ENCODE measurements at places on chromosomes 5 and 9.

DNA sequence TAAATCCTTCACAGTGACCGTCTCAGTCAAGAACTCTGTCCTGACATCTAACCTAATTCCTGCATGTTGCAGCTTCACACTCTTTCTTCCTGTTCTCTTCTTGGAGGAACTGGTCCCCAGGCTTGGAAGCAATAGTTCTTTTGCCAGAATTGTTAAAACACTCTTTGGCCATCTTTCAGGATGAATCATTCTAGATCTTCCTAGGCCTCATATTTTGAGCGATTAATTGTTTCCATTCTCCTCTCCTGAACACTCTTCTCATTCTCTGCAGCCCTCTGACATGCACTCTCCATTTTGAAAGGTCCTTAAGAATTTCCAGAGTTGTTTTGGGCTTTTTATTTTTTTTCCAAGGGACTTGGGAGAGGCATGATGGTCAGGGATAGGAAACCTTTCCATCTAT lies 85.8 kb downstream of the FAM114A2 start:
- DNase-seq: no peak

DNA sequence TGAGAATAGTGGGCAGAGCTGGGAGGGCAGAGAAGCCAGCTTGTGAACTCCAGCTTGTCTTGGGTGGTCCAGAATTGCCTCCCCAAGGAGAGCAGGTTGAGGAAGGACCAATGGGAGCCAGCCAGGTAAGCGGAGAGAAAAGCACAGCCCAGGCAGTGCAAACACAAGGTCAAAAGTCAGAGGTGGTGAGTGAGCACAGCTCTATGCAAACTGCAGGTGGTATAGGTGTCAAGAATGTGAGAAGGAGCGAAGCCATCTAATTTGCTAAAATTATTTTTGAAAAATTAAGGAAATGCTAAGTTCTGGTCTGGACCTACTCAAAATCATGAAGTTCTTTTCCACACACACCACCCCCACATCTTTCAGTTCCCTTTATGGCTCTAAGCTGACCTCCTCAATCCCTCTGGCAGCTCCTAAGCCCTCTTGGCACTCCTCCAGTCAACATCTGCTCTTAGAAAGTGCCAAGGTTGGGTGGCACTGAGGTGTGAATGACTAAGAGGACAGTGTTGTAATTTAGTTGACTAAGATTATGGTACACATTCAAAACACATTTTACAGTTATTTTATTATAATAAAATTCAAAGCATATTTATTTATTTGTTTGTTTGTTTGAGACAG lies 6.6 kb upstream of the OTULINL start:
- no peak for DNase-seq

- DNase-seq: no peak
Observed at GRCh38 chr9:114397219-114397847, 9.6 kb upstream of the AKNA start.

GRCh38 chr9:123064716-123065115 lies 31.2 kb downstream of the GPR21 start:
- DNase-seq: no peak

Measured in activated T-cell treated with anti-CD3 and anti-CD28 coated beads for 48 hours (primary cell).